ENCODE measurements at places on chromosomes 11 and 22.

GRCh38 chr22:18987765-18988164, 51.7 kb upstream of the PRODH start:
- no peak for DNase-seq

DNA sequence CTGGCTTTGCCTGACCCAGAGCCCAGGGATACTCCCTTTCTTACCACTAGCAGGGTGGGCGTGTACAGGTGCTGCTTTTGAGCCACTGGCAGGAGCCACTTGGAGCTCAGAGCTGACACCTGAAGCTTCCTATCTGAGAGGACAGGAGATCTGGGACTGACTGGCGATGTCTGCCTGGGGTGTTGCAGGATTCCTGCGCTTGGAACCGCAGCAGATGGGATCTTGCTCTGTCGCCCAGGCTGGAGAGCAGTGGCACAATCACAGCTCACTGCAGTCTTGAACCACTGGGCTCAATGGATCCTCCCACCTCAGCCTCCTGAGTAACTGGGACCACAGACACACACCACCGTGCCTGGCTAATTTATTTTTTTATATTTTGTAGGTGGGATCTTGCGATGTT, 17.7 kb downstream of the GP1BB start:
- no peak for DNase-seq

DNA sequence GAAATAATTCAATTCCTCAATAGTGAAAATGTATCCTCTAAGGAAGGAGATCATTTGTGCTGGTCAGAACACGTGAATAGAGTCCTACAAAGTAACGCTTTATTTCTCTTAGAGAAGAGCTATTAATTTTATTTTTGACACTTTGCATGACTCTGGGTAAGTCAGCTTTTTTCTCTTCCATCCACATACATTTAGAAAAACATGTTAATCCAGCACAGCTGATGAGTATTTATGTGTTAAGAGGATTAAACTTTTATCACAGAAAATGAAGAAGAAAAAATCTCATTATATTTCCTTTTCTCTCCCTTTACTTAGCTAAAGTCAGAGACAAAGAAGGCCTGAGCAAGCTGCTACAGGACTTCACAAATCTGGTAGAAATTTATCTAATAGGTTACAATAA, 649.5 kb upstream of the CCDC179 start:
- no peak for DNase-seq

DNA sequence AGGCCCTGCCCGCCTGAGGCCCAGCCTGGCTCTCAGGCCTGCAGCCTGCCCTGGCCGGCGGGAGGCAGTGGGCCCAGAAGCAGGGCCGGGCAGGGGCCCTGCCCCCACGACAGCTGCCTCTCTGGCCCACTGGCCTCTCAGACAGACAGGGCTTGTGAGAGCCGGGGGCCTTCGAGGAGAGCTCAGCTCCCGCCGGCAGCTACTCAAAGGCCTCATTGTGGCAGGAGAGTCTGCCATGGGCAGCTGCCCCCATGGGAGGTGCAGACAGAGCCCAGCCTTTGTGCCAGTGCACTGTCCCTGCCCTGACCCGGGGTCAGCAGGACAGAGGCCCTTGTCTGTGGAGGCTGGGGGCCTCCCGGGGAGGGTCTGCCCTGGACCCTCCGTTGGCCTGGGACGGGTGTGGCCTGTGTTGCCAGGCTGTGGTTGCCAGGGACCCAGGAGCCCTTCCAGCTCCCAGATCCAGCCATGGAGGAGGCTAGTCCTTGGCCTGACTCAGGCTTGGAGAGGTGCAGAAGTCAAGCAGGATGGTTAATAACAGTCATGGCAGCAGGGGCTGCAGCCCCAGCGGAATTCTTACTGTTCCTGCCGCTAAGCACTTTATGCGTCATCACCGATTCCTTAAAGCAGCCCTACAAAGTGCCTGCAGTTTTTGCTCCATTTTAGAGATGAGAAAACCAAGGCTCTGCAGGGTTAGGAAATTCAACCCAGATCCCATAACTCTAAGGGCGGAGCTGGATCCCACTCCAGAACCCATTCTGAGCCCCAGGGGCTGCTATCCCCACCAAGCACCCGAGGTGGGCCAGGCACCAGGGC, 12.5 kb downstream of the FLRT1 start:
- DNase-seq = no peak

GRCh38 chr11:64776425-64776824, 1.9 kb downstream of the SF1 start:
- no peak for DNase-seq

DNA sequence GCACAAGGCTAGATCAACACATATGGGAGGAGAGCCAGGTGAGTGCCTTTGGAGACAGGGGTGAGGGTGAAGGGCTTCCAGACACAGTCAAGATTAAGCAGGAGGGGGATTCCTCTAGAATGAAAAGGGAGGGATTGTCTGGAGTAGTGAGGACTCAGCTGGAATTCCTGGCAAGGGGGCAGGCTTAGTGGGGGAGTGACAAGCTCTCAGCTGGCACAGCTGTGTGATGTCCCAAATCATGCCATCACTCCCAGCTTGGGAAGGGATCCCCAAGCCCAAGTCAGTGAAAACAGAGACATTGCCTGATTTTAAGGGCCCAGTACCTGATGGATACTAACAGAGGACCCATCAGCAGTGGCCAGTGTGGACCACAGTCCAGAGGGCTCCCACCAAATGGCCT, 119.0 kb downstream of the MPPED2 start:
- DNase-seq = no peak
